Umbilical cord (tissue), 2 donors: ENCODE measurements at places on chromosomes 5 and 9. TPM values are rescaled to one million over a fixed set of nuclear protein-coding genes. Genes with fewer than 3 reads are reported as not detected.
A peak's percentile ranks its signal among the peaks of the same experiment; 100 is the strongest.

GRCh38 chr9:120668399-120668798, 45.9 kb downstream of the MEGF9 start:
- DNase-seq = peak; percentile 22

DNA sequence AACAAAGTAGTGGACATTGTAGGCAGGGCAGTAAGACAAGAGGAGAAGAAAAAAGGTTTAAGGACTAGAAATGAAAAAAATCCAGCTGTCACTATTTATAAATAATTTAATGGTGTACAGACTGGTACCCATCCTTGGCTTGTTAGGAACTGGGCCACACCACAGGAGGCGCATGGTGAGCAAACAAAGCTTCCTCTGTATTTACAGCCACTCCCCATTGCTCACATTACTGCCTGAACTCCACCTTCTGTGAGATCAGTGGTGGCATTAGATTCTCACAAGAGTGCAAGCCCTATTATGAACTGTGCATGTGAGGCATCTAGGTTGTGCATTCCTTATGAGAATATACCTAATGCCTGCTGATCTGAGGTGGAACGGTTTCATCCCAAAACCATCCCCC, 62.6 kb upstream of the DMAC1 start:
- DNase-seq = no peak

- DNase-seq = no peak
These were observed 8.3 kb downstream of the OTP start for GRCh38 chr5:77630114-77630680.

GRCh38 chr9:116589392-116590354, 97.4 kb upstream of the TRIM32 start:
- DNase-seq = no peak

COL27A1 gene
- total RNA-seq = 12.3 TPM

DNA sequence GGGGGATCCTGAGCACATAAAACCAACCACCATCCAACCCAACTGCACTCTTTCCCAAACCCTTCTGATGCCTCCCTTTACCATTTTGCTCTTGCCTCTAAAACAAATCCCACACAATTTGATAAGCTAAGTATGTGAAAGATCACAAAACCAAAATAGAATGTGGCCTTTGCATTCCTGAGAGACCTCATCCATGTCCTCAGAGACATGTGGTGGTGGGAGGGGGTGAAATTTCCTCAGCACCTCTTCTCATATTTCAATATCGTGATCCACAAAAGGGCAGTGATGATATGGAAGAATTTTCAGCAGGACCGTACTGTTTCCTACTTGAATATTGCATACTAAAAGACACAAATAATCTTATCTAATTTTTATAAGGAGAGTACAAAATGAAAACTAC, 423.3 kb downstream of the TLE1 start:
- DNase-seq = no peak

DNA sequence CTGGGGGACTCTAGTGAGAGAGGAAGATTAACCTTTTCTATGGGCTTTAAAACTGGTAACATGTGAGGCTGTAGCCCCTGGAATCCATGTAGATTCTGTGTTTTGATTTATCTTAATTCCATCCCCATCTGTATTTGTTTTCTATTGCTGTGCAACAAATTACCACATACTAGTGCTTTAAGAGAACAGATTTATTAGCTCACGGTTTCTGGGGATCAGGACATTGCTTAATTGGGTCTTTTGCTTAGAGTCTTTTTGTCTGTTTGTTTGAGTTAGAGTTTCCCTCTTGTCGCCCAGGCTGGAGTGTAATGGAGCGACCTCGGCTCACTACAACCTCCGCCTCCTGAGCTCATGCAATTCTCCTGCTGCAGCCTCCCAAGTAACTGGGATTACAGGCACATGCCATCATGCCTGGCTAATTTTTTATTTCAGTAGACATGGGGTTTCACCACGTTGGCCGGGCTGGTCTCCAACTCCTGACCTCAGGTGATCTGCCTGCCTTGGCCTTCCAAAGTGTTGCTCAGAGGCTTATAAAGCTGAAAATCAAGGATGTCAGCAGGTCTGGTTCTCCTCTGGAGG, 29.9 kb upstream of the GNA14 start:
- DNase-seq = peak; percentile 19

DNA sequence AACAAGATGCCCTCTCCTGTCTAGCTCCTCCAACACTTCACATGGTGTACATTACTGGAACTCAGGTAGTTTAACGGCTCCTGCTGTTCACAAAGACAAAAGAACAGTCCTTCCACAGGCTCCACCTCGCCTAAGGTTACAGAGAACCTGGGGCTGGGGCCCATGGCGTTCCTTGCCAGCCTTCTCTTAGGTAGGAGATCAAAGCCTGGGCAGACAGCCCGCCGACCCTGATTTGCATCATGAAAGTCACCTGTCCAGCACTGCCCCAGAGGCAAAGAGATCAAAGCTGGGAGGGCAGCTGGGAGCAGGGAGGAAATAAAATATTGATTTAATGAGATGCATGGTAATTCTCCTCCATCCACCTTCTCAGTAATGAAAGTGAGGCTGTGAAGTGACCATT, 115.0 kb upstream of the SLIT3 start:
- no peak for DNase-seq

- no peak for DNase-seq
These were observed 2.5 kb downstream of the MACROH2A1 start for GRCh38 chr5:135396459-135397055.

- no peak for DNase-seq
These were observed 4.2 kb downstream of the SEMA4D start for GRCh38 chr9:89493671-89494070.

DNA sequence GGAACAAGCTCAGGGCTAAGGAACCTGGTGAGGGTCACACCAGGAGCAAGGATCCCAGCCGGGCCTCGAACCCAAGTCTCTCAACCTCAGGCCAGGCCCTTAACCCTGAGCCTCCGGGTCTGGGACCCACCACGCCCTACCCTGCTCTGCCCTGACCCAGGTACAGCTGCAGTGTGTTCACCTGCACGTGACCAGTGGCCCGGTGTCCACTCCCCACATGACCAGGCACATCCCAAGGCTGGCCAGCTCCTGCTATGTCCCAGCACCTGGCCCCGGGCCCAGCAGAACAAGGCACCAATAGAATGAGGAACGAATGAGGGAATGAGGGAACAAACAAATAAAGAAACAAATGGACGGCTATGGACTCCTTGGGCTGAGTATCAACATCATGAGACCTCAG, 112.0 kb upstream of the SARDH start:
- DNase-seq = no peak

GOLM1 gene
- 29.4 TPM for total RNA-seq

GRCh38 chr9:35685506-35685905, 4.2 kb downstream of the TPM2 start:
- no peak for DNase-seq
